Heart left ventricle (tissue), 16 donors: ENCODE measurements at places on chromosomes 11 and 22. TPM values are rescaled to one million over a fixed set of nuclear protein-coding genes. Genes with fewer than 3 reads are reported as not detected.

The TRIM51 gene
- total RNA-seq, result not detected

The AQP11 gene
- 1.3 TPM for total RNA-seq

DNA sequence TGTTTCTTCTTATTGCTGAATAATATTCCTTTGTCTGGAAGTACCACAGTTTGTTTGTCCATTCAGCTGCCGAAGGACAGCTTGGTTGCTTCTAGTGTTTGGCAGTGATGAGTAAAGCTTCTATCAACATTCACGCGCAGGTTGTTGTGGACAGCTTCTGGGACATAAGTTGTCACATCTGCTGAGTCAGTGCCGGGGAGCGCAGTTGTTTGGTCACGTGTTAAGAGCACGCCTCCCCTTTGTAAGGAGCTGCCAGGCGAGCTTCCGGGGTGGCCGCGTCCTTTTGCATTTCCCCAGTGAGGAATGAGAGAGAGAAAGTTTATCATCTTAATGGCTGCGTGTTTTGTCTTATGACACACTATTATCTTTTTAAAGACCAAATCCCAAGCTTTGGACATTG, 30.3 kb downstream of the SAMM50 start:
- DNase-seq, result no peak

DNA sequence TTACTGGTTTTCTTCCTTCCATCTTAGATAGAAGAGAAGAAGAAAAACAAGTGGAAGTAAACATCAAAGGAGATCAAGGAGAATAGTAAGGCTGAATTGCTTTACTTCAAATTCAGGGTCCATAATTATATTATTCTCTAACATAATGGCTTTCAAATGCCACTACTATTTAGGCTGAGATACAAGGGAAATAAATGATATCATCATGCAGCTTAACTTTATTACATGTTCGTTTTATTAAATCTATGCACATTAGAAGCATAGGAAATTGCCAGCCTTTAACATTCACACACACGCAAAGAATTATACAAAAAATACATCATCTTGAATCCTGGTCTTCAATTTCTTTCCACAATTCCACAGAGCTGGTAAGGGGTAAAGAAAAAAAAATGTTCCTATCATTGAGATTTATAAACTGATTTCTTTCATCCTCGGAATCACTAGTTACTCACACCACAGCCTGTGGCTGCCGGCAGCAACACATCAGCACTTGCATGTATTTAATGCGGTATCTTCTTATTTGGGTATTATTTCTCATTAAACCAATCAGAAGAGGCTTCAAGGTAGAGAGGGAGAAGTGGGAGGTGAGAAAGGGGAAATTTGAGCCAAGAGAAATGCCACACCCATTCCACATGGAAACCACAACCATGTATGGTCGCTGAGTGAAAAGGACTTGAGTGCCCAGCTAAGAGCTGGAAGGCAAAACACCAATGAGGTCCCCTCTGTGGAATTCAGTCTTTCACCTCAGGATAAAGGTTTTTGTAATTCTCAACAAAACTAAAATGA, 26.3 kb downstream of the SYTL2 start:
- DNase-seq, result no peak

- peak; percentile 18 for DNase-seq
These were observed 27.1 kb downstream of the NXPE2 start for GRCh38 chr11:114705280-114706024.

DNA sequence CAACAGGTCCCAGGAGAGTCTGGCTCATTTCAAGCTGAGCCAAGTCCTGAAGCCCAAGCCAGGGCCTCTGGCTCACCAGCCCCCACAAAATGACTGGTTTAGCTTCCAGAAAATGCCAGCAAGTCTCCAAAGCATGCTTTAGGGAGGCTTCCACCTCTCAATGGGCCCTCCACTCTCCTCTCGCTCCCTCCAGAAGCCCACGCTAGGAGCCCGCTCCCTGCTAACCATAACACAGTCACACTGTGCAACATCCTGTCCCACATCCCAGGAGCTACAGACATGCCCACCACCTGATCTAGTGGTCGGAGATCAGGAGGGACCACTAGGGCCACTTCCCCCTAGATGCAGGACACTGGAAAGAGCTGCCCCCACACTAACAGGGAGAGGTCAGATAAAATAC, 6.9 kb downstream of the SULT4A1 start:
- DNase-seq, result no peak

DNA sequence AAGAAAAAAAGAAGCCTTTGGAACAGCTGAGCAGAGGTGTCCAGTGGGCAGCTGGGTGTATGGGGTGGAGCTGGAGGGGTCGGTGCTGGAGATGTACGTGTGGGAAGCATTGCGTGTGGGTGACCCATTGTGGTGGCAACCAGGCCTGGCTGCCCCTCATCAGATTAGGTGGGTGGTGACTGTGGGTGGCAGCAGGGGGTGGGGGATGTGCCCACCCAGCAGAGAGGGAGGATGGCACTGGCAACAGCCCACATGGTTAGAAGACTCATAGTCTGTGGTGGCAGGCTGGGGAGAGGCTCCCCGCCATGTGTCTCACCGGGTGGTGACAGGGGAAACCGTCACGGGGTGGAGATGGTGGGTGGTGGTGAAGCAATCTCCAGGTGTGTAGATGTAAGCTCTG, 27.6 kb downstream of the TP53I11 start:
- DNase-seq, result no peak

DNA sequence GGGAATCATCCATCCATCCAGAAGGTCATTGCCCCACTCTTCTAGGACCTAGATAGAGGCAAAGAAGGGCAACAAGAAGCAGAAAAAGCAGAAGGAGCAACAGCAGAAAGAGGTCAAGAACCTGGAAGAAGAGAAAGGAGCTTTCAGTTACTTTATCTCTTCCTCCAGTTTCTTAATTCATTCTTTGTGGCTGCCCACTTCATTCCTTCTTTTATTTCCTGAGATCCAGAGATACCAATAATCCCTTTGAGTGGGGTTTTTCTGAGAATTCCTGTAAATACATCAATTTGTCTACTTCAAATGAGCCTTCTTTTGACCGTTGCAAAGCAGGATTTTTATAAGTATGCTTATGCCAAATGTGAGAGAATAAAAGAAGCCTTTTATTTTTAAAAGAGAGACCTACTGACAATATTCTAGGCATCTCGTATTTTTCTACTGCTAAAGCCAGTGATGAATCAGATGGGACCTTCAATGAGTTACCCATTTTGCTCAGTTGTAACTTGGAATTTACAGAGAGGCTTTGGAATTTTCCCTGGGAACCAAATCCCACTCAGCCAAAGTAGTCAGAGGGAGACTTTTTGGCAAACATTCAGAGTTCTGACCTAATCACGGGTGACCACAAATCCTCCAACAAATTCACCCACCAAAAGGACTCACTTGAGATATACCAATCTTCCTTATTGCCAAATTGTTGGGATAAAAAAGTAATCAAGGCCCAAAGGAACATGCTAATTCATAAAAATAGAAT, 54.9 kb downstream of the ZC3H12C start:
- DNase-seq, result no peak

The APOBEC3A gene
- 2.2 TPM for total RNA-seq

- DNase-seq, result no peak
These were observed 33.1 kb downstream of the EIF3F start for GRCh38 chr11:8020244-8020597.

The OR9G1 gene
- total RNA-seq, result not detected

The APOA5 gene
- total RNA-seq, result not detected

- DNase-seq, result peak; percentile 75
These were observed 31.8 kb downstream of the BID start for GRCh38 chr22:17742527-17742902.

The CCDC89 gene
- total RNA-seq, result 1.2 TPM

DNA sequence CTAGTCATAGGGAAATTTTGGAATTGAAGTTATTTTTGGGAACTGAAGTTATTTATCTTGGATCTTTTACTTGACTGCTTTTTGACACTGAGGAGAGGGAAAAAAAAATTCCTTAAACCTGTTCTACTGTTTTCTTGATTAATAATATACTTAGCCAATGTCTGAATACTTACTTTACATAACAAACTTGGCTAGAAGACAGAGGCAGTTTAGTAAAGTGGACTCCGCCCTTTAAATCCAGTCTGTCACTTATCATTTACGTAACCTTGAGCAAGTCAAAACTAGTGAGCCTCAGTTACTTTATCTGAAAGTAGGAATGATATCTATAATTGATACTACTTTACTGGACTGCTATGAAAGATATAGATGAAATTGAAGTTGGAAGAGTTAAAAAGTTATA, 19.5 kb downstream of the CTSC start:
- no peak for DNase-seq

DNA sequence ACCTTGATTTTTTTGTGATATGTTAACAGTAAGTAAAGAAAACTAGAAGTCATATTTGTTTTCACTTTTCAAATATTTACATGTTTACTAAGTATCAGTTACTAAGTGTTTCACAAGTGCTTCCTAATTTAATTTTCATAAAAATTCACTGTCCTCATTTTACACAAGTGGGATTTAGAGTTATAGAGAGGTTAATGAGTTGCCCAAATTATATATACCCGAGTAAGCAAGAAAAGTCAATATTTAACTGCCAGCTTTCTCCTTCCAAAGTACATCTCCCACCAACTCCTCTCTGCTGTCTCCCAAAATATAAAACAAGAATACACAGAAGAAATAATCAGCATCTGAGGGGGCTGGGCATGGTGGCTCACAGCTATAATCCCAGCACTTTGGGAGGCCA, 896.7 kb upstream of the ANO3 start:
- DNase-seq, result no peak

GRCh38 chr22:48741540-48741939, 1086.1 kb downstream of the BRD1 start:
- peak; percentile 0 for DNase-seq

The OR52N4 gene
- not detected for total RNA-seq

- DNase-seq, result no peak
These were observed 634.8 kb downstream of the BRD1 start for GRCh38 chr22:49192857-49193250.

GRCh38 chr22:19889951-19890350, 35.3 kb upstream of the GNB1L start:
- peak; percentile 21 for DNase-seq

- DNase-seq, result no peak
These were observed 149.3 kb downstream of the FBXO7 start for GRCh38 chr22:32623943-32624342.

GRCh38 chr11:47979378-47980087, 826 bp upstream of the PTPRJ start:
- peak; percentile 11 for DNase-seq

DNA sequence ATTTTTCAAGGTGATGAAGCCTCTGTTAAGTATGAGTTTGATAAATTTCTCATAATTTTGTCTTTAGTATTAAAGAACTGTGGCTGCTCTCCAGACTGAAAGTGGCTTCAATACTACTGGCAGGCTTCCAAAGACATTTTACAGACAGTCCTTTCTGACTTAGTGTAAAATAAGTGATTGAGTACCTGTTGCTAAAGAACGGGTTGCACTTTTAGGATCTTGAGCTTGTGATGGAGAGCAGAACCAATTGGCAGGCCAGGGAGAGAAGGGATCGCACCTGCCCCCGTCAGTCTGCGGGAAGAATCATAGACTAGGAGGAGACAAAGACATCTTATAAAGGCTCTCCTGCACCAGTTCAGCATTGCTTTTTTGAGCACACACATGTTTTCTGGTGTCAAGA, 4.4 kb downstream of the NCAM1 start:
- DNase-seq, result no peak

The SLC5A4 gene
- total RNA-seq, result 1.3 TPM

The YDJC gene
- total RNA-seq, result 5.5 TPM

DNA sequence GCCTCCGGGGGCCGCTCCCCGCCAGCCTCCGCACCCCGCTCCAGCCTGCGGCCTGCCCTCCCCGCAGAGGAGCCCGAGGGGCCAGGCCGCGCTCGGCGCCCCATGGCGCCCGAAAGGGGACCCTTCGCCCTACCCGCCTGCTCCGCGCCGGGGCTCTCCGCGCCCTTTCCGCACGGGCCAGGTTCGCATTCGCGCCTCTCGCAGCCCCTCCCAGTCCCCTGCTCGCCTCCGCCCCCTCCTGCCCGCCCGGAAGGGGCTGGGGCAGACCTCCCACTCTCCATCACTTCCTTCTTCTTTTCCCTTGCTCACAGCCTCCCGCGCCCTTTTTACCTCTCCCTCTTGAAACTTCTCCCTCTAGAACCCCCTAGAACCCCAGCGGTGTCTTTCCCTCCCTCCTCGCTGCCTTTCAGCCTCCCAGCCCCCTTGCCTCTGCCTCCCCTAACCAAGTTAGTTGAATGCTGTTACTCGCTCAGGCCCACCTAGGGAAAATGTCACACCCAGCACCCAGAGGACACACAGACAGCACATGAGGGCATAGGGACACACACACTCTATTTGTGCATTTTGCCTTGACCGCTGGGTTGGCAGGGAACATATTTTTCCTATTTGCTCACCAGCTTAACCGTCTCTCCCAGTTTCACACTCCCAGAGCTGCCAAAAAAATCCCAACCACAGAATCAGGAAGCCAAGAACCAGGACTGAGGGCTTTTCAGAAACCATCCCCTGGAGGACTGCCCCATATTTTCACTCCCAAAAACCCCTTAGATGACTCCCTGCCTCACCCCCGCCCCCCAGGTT, at the start of gene SLC43A3:
Gene SLC43A3, minus strand, starts transcription at position 193 of the 798 bp plus-strand sequence. CDS start 949 bp downstream, outside the sequence.
- DNase-seq, result peak; percentile 80

DNA sequence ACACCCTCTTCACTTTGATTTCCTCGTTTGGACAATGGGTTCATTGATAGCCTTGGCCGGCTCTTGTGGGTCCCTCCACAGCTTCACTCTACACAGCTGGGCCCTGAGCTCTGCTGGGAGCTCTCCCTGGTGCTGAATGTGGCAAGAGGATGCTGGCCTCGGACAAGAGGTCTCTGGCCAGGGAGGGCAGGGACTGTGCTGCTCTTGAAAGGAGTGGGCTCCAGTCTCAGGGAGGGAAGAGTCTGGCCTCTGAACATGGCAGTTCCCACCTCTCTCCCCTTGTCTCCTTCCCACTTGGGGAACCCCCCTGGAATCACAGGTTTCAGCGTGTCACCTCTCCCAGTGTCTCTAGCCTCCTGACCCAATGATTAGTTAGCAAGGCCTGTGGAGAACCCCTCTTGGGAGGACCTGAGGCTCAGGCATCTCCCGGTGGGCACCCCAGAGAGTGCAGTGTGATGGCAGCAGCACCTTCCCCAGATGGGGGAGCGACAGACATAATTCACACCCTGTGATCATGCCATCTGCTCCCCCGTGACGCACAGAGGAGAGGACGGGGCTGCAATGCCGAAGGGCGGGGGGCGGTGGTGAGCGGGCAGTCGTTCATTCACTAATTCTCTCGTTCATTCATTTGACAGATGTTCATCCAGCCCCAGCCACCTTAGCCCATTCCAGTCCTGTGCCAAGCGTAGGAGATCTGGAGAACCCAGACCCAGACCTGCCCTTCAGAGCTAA, 2.8 kb upstream of the CABP7 start:
- peak; percentile 66 for DNase-seq

- DNase-seq, result no peak
These were observed 1.6 kb downstream of the KIAA1671 start for GRCh38 chr22:24954114-24954463.

The ANO5 gene
- total RNA-seq, result 63.9 TPM
